GOT3 (cell line): ENCODE measurements at places on chromosomes 7 and 10.

GRCh38 chr7:16395121-16395520, 26.2 kb downstream of the CRPPA start:
- DNase-seq, result no peak

GRCh38 chr10:282294-283139, 147.3 kb downstream of the ZMYND11 start:
- DNase-seq, result no peak

- DNase-seq, result no peak
Observed at GRCh38 chr10:98030991-98031431, 590 bp upstream of the CRTAC1 start.

GRCh38 chr7:77269360-77270093, 69.9 kb upstream of the FGL2 start:
- no peak for DNase-seq

- DNase-seq, result no peak
Observed at GRCh38 chr7:18895456-18895855, 222.0 kb downstream of the TWIST1 start.

DNA sequence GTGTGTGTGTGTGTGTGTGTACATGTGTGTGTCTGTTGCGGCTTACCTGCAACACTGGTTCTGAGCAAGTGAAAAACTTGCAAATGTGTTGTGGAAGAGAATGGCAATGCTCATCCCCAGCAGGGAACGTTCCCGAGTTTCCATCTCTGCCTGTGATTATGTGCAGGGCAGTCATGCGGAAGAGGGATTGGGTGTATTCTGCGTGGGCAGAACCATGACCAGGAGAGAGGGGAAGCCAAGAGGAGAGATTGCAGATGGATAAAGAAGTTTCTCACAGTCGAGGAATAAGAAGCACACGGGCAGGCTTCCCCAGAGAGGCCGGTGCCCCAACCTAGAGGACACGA, 99.9 kb downstream of the CTBP2 start:
- DNase-seq, result no peak
